Prostate gland (tissue), 2 donors: ENCODE measurements at places on chromosomes 6 and 20. TPM values are rescaled to one million over a fixed set of nuclear protein-coding genes. Genes with fewer than 3 reads are reported as not detected.

DNA sequence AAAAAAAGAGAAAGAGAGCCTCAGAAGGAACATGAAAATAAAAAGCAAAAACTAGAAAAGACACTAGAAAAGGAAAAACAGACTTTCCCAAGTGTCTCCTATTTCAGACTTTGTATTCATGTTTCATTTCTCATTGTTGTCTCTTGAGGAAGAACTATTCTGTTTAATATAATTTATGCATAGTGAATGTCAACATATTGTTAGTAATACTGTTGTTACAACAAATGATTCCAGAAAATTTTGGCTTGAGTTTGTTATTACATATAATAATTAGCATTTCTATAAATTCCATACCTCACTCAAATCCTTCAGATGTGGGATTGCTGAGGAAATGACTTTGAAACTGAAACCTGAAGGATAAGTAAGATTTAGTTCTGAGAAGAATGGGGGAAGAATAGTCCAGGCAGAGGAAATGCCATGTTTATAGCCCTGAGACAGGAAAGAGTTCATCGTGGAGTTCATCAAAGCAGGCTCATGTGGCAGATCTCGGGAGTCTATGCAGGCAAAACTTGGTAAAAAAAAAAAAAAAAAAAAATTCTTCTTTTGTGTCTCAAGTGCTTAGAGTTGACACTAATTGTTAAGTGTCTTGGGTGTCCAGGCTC, 53.1 kb upstream of the EIF2S2 start:
- no peak for DNase-seq

Gene GLYATL3
- total RNA-seq: not detected

GRCh38 chr20:50645253-50646068, 45.9 kb downstream of the RIPOR3 start:
- peak; percentile 51 for DNase-seq

GRCh38 chr20:15196547-15197255, 859.3 kb upstream of the FLRT3 start:
- DNase-seq: no peak

DNA sequence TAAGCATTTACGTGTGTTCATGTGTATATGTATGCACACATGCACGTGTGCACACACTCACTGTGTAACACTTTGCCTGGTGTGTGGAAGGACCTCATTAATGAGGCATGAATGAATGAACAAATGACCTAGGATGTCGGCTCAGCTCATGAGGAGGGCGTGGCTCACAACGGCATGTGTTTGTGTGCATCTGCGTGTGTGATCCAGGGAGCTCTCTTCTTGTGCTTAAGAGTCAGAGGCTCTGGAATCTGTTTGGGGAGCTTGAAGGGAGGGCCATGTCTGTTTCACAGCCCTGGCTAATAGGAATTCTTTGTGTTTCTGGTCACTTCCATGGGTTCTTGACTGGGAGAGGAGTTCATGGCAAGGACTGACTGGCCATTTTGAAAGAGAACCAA, 32.7 kb downstream of the TOX2 start:
- DNase-seq: no peak

GRCh38 chr6:36053878-36054277, 26.3 kb downstream of the MAPK14 start:
- DNase-seq: no peak

Gene POPDC3
- 2.3 TPM for total RNA-seq

Gene PSORS1C2
- not detected for total RNA-seq

DNA sequence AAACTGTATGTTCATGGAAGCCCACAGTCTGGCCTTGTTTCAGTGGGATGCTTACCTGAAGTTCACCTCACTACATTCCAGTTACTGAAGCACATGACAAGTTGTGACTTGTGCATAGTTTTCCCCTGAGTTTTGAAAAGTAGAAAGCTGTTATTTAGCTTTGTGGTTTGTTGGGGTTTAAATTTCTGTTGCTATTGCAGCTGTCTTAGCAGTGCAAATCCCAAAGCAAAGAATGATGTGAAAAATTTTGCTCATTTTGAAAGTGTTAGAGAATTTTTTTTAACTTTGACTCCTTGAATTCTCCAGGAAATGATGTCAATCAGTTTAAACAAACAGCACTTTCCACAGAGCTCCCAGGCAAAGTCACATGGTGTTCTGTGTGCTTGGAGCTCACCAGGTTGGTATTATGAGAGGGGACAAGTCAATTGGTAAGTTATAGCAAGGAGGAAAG, 268.4 kb downstream of the ADGRG6 start:
- peak; percentile 28 for DNase-seq

DNA sequence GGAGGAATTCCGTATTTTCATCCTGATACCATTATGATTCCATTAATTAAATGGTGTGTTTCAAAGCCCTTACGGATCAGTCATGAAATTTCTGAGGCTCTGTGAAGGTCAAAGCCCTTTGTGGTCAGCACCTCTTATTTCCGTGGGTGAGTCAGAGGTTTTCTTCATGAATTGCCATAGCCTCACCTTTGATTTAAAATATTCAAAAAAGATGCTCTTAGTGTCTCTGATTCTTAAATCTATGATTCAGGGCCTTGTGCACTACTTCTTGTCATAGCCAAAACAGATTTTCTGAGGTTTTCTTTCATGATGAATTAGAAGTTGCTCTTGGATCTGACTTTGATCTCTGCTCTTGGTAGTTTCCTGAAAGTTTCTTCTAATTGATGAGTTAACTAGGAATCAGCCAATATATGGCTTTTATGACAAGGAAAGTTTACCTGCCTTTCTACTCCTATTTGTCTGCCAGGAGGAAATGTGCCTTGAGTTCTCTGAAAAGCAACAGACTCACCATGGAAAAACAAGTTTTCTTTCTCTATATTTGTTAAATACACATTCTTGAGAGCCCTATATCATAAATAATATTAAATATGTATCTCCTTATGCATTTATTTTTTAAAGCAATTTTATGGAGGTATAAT, 613.0 kb downstream of the UTRN start:
- DNase-seq: no peak

- DNase-seq: no peak
These were observed 34.5 kb downstream of the TPD52L1 start for GRCh38 chr6:125188037-125188436.

DNA sequence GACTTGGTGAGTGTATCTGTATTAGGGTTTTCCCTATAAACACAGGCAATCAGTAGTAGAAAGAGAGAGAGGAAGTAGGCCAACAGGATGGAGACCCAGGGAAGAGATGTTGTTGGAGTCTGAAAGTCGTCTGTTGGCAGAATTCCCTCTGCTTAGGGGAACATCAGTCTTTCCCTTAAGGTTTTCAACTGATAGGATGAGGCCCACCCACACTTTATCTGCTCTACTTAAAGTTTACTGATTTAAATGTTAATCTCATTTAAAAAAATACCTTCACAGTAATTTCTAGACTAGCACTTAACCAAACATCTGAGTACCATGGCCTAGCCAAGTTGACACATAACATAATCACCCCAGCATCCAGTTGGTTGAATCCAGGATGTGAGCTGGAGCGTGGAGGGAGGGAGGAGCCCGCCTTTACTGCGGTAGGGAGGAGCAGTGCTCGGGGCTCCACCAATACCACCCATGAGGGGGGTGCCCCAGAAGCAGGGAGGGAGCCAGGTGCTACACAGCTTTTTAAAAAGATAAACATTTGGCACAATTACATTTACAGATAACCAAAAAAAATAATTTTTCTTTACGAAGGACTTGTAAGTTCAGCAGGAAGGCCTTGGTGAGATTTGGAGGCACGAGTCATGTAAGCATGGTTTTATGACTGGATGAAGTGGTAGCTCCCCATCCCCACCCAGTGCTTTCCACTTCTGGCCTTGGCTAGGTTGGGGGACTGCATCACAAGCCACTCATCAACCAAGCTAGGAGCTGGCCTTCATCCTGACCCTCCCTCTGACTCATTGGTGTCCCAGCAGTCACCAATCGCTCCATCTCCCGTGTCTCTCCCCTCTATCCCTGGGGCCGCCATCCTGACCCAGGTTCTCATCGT, 18.4 kb upstream of the SNX9 start:
- DNase-seq: no peak

Gene CRIP3
- 0.55 TPM for total RNA-seq

- no peak for DNase-seq
These were observed 28.4 kb upstream of the RIN2 start for GRCh38 chr20:19729672-19730071.

Gene FAM83B
- 4.0 TPM for total RNA-seq

- DNase-seq: no peak
These were observed 107.3 kb downstream of the OR2B2 start for GRCh38 chr6:27804851-27805250.

Gene DDO
- 2.1 TPM for total RNA-seq

DNA sequence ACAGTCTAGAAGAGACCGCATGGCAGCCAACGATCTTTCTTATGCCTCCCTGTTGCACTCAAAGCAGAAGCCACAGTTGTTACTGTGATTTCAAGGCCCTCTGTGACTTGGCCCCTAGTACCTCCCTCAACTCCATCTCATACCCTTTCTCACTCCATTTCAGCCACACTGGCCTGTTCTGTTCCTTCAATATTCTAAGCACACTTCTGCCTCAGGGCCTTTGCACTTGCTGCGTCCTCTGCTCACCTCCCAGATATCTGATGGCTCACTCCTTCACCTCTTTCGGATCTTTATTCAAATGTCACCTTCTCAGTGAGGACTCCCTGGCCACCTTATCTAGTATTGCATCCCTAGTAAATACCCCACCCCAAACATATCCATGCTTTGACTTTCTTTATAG, 29.4 kb upstream of the CCN6 start:
- DNase-seq: no peak

GRCh38 chr6:129895692-129896091, 34.6 kb upstream of the TMEM244 start:
- DNase-seq: no peak

- DNase-seq: no peak
These were observed 548.9 kb upstream of the ADGRB3 start for GRCh38 chr6:68086199-68086598.

DNA sequence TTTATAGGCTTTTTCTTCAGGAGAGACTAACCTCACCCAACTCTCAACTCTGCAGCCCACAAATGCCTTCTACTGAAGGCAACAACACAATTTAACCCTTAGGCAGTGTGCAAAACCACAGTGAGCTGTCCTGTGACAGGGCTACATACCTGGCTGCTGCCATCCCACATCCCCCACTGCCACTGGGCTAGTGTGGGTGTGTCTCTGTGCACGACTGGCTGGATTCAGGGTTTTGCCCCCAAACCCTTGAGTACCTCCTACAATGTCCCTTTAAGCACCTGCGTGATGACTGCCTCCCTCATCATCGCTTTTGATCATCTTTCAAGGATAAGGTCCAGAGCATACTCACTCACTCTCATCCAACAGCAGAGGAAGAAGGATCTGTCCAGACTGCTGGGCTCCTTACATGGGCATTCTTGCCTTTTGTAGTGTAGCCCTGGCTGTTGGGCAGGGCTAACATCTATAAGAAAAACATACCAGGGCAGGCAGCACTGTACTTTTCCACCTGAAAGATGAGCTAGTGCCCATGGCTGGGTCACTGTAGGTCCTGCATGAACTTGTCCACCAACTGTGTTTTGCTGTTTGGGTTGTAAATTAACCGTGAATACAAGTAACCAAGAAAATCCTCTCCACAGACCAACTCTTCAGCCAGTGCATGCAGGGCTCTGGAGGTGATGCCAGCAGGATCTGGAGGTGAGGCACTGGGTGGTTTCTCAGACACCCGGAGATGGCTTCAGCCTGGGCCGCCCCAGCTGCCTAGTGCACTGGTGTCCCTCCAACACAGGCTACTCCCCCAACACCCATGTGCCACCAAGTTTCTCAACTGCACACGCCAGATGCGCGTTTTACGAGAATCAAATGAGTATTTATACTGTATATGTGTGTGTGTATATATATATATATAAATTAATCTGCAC, 45.2 kb downstream of the PLCG1 start:
- no peak for DNase-seq

GRCh38 chr6:108484016-108484415, 76.7 kb upstream of the FOXO3 start:
- no peak for DNase-seq

Gene PNPLA1
- not detected for total RNA-seq

DNA sequence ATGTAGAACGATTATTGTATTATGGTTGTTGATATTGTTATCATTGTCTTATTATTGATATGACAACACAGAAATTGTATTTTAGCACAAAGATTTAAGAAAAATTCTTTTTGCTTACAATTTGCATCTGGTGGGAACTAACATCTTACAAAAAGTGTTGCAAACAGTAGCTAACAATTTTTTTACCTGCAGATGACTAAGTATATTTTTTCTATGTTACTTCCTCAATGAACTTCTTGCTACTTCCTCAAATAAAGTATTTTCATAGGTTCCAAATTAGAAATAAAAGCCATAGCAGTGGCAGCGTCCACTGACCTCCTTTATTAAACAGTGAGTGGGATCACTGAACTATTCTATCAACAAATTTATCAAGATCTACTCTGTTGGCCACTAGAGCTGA, 847.0 kb downstream of the PHF3 start:
- DNase-seq: no peak

Gene LHFPL5
- not detected for total RNA-seq

GRCh38 chr20:37878835-37879599, 23.9 kb upstream of the VSTM2L start:
- DNase-seq: no peak

GRCh38 chr6:111978532-111979149, 75.3 kb upstream of the CCN6 start:
- no peak for DNase-seq
